ENCODE measurements at places on chromosomes 1 and 21.

GRCh38 chr1:33295023-33295422 lies 25.9 kb downstream of the A3GALT2 start:
- no peak for DNase-seq

DNA sequence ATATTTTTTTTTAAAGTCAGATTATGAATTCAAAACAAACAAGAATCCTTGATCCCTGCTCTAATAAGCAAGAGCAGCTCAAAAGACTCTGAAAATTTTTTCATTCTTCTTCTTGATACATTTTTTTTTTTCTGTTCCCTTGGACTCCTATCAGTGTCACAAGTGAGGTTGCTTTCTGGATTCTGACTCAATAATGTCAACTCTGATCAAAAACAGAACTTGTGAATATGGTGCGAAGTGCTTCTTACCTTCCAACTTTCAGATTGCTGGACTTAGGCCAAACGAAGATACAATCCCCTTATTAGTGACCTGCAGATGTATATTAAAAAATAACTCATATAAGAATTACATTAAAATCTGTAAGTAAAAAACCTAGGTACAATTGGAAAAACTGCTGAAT lies 136.1 kb downstream of the GPATCH2 start:
- no peak for DNase-seq

GRCh38 chr21:39317134-39318090 lies 4.0 kb upstream of the BRWD1 start:
- no peak for DNase-seq

GRCh38 chr1:24949331-24949881 lies 19.3 kb upstream of the RUNX3 start:
- no peak for DNase-seq

- DNase-seq: no peak
These were observed 20.3 kb downstream of the FLVCR1 start for GRCh38 chr1:212878418-212878817.

DNA sequence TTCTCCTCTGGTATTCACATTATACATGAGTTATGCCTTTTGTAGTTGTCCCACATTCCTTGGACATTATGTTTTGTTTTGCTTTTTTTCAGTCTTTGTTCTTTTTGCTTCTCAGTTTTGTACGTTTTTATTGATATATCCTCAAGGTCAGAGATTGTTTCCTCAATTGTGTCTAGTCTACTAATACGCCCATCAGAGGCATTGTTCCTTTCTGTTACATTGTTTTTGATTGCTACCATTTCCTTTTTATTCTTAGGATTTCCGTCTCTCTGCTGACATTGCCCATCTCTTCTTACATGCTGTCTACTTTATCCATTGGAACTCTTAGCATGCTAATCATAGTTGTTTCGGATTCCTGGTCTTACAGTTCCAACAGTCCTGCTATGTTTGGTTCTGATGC lies 27.8 kb upstream of the MPC2 start:
- no peak for DNase-seq

DNA sequence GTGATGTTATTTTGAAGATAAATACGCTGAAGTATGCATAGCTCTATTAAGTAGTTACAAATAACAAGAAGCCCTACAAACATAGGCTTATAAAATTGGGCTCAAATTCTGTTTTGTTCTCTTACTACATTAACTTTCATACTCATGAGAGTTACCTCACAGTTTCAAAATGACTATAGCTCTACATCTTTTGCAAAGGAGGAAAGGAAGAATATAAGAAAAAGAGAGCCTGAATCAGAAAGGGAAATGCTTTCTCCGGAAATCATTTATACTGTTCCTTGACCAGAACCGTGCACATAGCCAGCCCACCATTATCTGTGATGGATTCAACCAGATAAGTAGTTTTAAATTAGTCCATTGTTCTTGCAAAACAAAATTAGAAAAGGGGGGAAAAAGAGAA lies 1252.1 kb downstream of the NCAM2 start:
- DNase-seq: no peak

DNA sequence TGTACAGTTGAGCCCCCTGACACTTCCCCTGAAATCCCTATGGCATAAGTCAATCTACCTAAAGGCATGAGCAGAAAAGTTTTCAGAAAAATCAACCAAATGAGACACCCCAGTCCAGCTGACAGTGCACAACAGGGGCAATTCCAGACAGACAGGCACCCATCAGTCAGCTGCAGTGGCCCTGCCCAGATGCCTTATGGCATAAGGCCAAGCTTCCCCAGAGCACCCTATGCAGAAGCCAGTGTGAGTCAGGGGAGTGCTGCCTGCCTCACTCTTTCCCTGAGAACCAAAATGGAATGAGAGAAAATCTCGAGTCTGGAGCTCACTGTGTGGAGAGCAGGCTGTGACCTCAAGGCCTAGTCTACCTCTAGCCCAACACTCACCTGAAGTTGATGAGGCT lies 38.1 kb downstream of the MRAP start:
- no peak for DNase-seq

GRCh38 chr1:29860056-29860455 lies 623.7 kb downstream of the PTPRU start:
- no peak for DNase-seq

DNA sequence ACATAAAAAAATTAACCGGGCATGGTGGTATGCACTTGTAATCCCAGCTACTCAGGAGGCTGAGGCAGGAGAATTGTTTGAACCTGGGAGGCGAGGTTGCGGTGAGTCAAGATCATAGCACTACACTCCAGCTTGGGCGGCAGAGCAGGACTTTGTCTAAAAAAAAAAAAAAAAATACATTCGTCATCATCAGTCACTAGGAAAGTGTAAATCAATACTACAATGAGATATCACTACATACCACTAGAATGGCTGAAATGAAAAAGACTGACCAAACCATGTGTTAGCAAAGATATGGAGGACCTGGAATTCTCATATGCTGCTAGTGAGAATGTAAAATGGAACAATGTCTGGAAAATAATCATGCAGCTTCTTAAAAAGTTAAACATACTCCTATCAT lies 9.3 kb downstream of the SPATA45 start:
- DNase-seq: no peak

Data from stimulated activated CD4-positive, alpha-beta T cell treated with anti-CD3 and anti-CD28 coated beads, Interleukin-1b, Interleukin-23, amount 100 ng/mL, for 4 hours (primary cell).